ENCODE measurements at places on chromosomes 4 and X.

DNA sequence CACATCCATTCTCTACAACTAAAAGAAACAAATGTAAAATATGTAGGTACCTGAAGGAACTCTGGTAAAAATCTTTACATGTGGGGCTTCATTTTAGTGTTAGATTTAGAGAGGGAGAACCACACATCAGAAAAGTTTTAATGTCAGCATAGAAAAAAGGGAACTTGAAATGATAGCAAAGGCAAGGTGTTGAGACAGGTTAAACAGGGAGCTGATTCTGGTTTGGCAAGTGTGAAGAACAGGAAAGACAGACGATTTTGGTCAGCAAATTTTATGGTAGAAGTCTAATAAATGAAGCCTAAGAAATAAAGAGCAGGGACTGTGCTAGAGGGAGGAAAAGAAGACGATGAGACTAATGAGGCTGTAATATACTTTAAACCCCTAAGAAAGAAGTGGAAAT lies 67.6 kb upstream of the COX18 start:
- no peak for DNase-seq

DNA sequence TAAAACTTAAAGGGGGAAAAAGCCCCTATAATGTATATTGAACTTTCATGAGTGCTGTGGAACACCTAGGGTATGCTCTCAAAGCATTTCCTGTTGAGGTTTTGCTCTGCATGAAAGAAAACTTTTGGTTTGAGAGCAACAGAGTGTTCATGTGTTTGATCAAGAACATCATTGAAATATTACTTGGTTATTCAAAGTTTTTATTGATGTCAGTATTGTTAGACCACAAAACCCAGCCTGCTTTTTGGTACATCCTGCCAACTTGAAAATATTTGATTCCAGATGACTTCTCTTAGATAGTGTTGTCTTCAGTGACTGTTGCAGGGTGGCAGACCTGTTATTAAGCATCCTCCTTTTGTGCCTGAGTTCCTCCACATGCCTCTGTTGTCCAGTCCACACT lies 68.0 kb downstream of the N4BP2 start:
- no peak for DNase-seq

GRCh38 chr4:2417765-2418649 lies at the start of gene ZFYVE28:
Gene ZFYVE28 (minus strand): TSS chr4:2418645. CDS start chr4:2418323, 322 bp downstream.
- no peak for DNase-seq

DNA sequence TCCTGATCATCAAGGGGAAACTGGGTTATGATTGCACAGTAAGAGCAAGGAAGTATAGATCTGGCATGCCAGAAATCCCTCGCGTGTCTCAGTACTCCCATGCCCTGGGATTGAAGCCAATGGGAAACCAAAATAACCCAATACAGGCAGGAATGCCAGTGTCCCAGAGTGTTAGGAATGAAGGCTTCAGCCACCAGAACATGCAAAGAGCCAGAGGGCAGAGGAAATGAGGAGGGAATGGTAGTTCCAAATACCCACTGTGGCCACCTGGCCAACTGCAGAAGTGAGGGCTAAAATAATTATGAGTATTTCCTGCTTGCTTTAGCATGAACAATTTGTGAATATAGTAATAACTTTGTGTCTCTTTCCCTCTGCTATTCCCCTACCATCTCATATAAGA lies 12.2 kb downstream of the MTNR1A start:
- DNase-seq = no peak

- DNase-seq = peak; percentile 42
Measured at GRCh38 chrX:38018766-38019425, 12.5 kb downstream of the SYTL5 start.

DNA sequence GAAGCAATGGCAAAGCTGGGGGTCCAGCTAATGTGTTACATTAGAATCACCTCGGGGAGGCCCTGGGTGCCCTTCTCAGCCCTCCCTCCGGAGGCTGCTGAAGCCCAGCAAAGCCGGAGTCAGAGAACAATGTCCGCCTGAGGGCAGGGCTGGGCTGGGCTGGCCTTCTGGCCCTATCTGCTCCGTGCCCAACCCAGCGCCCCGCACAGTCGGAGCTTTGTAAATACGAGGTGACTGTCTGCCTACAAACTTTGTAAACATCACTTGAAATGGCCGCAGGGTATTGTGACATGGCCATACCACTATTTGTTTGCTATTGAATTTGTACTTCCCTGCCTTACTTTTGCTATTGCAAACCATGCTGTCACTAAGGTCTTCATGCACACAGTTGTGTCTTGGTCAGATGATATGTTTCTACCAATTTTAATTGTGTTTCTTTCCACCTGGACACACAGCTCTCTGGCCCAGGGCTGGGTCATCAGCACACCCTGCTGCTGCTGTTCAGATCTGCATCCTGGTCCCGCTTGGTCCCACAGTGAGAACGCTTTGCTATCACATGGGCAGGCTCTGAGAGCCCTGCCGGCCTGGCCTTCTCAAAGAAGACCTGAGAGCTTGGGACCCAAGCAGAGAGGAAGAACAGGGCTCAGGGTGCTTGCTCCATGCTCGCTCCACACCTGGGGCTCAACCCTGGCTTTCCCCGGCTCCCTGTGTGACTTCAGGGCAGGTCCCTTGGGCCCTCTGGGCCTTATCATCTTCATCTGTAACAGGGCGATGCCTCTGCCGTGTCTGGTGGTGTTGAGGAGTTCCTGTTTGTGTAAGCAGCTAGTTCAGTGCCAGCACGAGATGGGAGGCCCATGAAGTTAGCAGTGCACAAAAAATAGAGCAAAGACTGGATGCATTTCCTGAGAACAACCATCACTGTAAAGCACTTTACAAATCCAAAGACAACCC lies 2.3 kb downstream of the S100P start:
- DNase-seq = no peak

DNA sequence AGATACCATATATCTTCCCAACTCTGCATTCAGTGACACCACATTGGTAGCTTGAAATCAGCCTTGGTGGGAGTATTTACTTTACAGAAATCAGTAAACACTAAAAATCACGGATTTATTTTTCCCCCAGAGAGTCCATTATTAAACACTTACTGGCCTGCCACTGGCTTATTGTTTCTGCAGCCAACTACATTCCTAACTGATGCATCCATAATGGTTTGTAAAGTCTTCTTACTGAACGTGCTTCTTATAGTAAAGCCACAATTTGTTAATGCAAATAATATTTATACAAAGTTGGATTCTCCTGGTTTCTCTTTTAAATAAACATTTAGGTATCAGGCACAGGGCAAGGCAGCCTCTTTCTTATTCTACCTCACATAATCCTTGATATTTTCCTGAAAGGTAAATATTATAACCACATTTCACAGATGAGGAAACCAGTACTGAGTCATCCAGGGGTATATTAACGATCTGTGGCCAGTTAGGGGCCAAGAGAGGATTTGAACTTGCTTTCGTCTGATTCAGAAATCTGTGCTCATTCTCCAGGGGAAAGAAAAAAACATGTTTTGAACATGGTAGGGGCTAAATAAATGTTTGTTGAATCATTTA lies 136.5 kb downstream of the RAB28 start:
- no peak for DNase-seq

DNA sequence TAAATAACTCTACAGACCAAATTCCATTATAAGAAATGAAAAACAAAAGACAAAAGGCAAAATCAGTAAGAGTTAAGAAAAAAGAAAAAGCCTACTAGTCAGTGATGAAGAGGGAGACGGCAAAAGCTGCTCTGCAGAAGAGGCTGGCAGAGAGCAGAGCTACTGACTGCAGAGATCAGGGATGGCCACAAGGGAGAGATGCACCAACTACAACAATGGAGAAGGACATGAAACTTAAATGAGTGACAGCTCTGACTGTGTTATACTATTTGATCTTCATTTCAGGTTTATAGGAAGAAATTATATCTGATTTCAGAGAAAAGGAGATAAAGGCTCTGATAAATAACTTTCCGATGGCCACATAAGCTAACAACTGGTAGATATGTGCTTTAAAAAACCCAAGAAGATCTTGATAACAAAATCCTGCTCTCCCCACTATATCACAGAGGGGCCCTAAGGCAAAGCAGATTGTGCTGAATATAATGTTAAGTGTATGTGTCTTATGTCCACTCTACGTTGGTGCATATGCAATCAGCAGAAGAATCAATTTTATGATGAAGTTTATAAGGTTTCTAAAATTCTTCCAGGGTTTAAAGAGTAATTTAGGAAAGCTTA lies 58.4 kb upstream of the COX18 start:
- peak; percentile 32 for DNase-seq

- no peak for DNase-seq
Measured at GRCh38 chr4:21885770-21886169, 62.8 kb downstream of the KCNIP4 start.

GRCh38 chr4:666822-667544 lies 7.1 kb downstream of the ATP5ME start:
- no peak for DNase-seq

DNA sequence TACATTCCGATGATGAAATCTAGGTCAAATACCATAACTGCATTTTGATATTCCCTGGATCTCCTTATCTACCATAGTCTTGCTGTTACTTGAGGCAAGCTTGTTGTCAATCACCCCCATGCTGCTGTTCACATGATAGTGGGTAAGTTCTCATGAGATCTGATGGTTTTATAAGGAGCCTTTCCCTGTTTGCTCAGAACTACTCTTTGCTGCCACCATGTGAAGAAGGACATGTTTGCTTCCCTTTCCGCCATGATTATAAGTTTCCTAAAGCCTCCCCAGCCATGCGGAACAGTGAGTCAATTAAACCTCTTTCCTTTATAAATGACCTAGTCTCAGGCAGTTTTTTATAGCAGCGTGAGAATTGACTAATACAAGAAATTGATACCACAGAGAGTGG lies 432.0 kb downstream of the GLUD2 start:
- DNase-seq = peak; percentile 5

- DNase-seq = no peak
Measured at GRCh38 chrX:111719426-111720210, 38.6 kb downstream of the ALG13 start.

GRCh38 chr4:187469627-187470026 lies 525.9 kb upstream of the ZFP42 start:
- DNase-seq = no peak

DNA sequence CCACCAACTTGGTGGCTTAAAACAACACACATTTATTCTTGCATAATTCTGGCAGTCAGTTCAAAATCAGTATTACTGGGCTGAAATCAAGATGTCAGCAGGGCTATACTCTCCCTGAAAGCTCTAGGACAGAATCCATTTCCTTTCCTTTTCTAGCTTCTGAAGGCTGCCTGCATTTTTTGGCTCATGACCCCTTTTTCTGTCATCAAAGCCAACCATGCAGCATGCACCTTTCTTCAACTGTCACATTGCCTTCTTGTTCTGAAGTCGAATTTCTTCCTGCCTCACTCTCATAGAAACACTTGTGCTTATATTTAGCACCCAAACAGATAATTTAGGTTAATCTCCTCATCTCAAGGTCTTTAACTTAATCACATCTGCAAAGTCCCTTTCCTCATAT lies 79.8 kb upstream of the PPP1R2C start:
- no peak for DNase-seq

GRCh38 chrX:46456125-46456922 lies 88.9 kb downstream of the ZNF674 start:
- DNase-seq = no peak
